ENCODE measurements at places on chromosomes 7 and 10.
A peak's percentile ranks its signal among the peaks of the same experiment; 100 is the strongest.

GRCh38 chr10:82464966-82465365, 590.0 kb downstream of the NRG3 start:
- no peak for DNase-seq

DNA sequence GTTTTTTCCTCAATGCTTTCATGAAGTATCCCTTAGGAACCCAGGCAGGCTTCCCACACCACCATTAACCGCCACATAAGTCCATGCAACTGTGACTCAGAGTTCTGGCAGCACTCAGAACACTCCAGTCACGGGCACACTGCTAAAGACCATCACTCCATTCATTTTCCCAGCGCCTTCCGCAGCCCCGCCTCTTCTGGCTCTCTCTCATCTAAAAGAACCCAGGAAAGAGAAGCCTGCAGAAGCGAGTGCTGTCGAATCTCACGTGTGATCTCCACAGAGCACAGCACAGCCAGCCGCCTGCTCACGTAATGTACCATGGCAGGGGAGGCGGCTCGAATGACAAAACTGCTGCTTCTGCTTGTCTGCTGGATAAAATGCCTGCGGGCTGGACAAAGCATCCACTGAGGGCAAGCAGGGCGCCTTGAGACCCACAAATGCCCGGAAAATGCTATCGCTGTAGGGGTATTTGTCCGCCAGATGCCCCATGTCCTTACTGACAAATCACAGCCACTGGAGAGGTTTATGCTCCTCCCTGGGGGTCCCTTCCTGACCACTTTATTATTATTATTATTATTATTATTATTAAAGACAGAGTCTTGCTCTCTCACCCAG, 1.8 kb downstream of the PSMG3 start:
- DNase-seq, result peak; percentile 12

DNA sequence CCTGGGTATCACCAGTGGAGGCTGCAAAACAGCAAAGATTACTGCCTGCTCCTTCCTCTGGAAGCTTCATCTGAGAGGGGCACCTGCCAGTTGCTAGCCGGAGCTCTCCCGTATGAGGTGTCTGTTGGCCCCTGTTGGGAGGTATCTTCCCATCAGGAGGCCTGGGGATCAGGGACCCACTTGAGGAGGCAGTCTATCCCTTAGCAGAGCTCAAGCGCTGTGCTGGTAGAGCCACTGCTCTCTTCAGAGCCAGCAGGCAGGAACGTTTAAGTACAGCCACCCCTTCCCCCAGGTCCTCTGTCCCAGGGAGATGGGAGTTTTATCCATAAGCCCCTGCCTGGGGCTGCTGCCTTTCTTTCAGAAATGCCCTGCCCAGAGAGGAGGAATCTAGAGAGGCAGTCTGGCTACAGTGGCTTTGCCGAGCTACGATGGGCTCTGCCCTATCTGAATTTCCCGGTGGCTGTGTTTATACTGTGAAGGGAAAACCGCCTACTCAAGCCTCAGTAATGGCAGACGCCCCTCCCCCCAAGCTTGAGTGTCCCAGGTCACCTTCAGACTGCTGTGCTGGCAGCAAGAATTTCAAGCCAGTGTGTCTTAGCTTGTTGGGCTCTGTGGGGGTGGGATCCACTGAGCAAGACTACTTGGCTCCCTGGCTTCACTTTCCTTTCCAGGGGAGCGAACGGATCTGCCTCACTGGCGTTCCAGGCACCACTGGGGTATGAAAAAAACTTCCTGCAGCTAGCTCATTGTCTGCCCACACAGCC, 19.6 kb downstream of the SEMA3E start:
- DNase-seq, result no peak

GRCh38 chr7:137882261-137882668, 35.5 kb upstream of the DGKI start:
- DNase-seq, result no peak

DNA sequence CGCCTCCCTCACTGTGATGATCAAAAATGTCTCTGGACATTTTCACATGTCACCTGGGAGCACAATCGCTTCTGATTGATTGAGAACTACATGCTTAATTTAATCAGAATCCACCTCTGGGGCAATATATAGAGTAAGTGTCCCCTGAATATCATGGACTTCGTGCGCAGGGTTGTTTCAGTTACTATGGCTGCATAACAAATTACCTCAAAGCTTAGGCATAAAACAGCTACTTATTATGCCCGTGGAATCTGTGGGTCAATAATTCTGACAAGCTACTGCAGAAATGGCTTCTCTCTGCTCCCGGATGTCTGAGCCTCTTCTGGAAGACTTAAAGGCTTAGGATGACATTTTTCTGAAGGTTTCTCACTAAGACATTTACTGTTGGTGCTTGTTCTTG, 334.4 kb downstream of the GPR158 start:
- no peak for DNase-seq

GRCh38 chr10:93482145-93482834, at the start of gene MYOF:
Gene MYOF, minus strand, starts transcription at chr10:93482334. Its CDS starts 140 bp downstream, at chr10:93482194.
- DNase-seq, result peak; percentile 57

GRCh38 chr10:62024026-62024701, 122.7 kb downstream of the ARID5B start:
- DNase-seq, result no peak

DNA sequence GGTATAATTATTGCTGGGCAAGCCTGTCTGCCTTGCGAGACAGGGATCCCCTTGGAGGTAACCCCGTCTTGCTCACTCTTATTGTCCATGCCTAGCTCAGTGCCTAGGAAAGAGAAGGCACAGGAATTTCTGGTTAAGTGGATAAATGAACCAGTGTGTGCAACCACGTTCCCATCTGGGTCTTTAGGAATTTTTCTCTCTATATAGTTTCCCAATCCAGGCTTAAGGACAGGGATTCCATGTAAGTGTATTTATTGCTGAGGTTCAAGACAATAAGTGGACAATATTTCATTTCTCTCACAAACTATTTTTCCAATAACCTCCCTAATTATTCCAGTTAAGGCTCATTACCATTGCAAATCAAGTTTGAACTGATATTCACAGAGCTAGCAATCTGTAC, 8.9 kb upstream of the ADAM12 start:
- no peak for DNase-seq

GRCh38 chr10:30215141-30215540, 133.9 kb downstream of the MTPAP start:
- no peak for DNase-seq

DNA sequence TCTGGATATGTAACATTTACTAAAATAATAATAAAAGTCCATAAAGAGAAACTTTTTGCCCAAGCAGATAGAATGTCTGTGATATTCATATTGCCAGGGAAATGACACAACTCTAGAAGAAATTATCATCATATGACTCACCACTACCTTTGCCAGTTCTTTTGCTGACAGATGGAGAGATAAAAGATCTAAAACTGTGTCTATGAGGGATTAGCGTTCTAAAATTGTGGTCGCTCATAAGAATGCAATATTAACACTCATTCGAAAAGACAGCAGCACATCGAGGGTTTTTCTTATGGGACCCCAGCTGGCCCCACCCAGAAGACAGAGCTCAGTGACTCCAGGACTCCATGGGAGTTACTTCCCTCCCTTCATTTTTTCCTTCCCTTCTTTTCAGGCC, 16.6 kb upstream of the LANCL2 start:
- no peak for DNase-seq

- no peak for DNase-seq
Measured at GRCh38 chr10:42953684-42954674, 122.9 kb upstream of the RET start.

- DNase-seq, result no peak
Measured at GRCh38 chr10:30858499-30858898, 173.2 kb downstream of the ZNF438 start.

DNA sequence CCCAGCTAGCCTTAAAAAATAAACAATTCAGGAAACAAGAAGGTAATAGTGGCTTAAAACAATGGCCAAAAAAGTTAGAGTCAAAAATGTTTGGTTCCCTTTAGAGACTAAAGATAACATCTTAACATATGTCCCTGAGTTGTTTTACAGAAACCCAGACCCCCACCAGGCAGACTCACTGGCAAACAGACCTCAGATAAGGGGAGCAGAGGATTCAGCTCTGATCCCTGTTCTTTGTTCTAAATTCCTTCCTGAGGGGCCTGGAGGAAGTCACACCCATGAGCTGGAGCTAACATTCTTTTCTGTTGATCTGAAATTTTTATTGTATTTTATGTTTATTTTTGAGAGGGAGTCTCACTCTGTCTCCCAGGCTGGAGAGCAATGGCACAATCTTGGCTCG, 247.2 kb downstream of the USP6NL start:
- no peak for DNase-seq

GRCh38 chr7:132871419-132871818, 210.5 kb downstream of the CHCHD3 start:
- no peak for DNase-seq

Data from left ventricle myocardium superior (tissue), 1 donor.